T-helper 1 cell (primary cell): ENCODE measurements at places on chromosomes 3 and 15.

GRCh38 chr3:6571448-6571847 is 289.5 kb upstream of the GRM7 start:
- no peak for DNase-seq

DNA sequence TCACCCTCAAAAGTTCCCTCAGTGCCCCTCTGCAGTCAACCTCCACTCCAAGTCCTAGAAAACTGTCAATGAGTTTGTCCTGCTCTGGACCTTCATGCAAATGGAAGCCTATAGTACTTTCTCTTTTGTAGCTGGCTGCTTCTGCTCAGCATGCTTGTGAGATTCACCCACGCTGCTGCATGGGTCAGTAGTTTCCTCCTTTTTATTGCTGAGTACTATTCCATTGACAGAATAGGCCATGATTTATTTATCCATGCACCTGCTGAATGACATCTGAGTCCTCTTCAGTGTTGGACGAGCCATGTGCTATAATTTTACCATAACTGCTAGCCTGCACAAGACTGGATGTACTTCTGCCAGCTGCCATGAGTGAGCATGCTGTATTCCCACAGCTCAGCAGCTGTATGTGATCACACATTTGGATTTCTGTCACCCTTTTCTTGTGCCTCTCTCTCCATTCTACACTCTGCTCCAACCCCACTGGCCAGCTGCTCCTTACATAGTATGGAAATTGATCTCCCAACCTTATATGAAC is 26.3 kb downstream of the CDCP1 start:
- DNase-seq: no peak

- no peak for DNase-seq
These were observed 35.7 kb upstream of the DLG1 start for GRCh38 chr3:197333901-197334639.

- peak; percentile 49 for DNase-seq
These were observed 27.1 kb upstream of the AP4E1 start for GRCh38 chr15:50881121-50882048.

DNA sequence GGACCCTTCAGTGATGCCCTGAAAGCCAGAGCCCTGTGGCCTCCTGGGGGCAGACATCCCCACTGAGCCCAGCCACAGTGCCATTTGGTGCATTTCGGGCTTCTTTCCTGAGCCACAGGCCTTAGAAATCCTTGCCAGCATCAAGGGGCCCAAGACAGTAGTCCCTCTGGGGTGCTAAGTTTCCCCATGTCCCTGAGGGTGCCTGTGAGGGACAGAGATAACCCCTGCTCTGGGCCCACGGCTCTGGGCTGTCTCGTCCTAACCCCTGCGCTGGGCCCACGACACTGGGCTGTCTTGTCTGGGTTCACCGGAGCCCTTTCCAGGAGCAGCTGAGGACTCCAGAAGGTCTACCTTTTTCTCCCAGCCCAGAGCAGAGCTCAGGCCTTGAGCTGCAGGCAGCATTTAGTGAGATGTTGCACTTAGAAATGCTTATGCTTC is 45.1 kb upstream of the FGD5 start:
- DNase-seq: no peak

- no peak for DNase-seq
These were observed 28.3 kb downstream of the ST8SIA2 start for GRCh38 chr15:92421976-92422375.

- DNase-seq: no peak
These were observed 40.3 kb upstream of the ATP2C1 start for GRCh38 chr3:130853581-130853980.
